ENCODE measurements at places on chromosomes 12 and 14.

- peak; percentile 48 for DNase-seq
Observed at GRCh38 chr12:116529048-116529447, 30.1 kb upstream of the MAP1LC3B2 start.

DNA sequence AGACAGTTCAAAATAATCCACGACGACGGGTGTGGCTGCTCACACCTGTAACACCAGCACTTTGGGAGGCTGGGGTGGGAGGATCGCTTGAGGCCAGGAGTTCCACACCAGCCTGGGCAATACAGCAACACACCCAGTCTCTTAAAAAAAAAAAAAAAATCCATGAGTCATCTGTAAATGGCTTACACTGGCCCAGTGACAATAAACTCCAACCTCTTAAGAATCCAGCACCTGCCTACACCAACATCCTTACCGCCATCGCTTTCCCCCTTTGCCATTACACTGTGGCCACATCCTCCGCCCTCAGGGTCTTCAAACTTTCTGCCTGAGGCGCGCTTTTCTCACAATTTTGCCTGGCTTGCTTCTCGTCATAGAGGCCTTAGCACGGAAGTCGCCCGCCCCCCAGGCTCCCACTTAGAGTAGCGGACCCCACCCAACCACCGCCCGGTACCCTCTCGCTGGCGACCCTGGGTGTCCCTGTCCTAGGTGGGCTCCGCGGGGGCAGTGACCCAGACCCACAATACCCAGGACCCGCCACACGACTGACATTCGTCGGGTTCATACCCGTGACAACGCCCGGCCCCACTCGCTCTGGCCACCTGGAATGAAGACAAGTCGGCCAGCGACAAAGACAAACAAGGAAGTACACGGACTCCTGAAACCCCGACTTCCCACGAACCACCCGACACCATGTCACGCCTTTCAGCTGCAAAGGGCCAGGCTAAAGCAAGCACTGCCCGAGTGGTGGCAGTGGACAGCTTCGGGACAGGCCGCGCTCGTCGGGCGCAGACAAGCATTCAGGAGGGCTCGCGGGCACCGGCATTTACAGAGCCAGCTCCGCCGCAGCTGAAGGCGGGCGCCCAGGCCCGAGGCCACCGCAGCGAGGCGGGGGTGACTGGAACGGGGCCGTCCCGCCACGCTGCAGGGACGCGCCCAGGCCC, 636 bp downstream of the GOLGA3 start:
- DNase-seq = peak; percentile 77

- DNase-seq = no peak
Observed at GRCh38 chr12:14924541-14924940, 13.8 kb downstream of the ERP27 start.

DNA sequence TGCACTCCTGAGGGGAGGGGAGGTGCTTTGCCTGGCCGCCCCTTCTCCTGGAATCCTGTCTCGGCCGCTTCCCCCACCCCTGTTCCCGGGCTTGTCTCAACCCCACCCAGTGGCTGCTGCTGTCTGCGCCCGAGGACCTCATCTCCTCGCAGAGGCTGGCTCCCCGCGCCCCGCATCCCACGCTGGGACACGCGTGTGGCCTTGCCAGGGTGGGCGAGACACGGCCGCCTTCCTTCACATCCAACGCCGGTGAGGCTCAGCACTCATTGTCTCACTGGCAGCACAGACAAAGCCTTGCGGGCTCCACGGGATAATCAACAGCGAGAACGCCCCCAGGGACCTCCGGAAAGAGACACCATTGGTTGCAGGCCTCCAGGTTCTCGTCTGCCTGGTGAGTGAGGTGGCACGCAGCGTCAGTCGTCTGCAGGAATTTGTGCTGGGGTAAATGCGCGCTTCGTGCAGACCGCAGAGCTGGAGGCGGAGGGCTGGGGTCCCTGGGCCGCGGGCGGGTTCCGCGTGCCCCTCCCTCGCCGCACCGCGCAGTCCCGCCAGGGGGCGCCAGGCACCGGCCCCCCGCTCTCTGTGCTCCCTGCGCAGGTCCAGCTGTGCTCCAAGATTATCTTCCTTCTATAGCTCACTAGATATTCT, 26.8 kb downstream of the CCDC177 start:
- DNase-seq = peak; percentile 52

- no peak for DNase-seq
Observed at GRCh38 chr14:32438517-32438916, 109.4 kb downstream of the AKAP6 start.

DNA sequence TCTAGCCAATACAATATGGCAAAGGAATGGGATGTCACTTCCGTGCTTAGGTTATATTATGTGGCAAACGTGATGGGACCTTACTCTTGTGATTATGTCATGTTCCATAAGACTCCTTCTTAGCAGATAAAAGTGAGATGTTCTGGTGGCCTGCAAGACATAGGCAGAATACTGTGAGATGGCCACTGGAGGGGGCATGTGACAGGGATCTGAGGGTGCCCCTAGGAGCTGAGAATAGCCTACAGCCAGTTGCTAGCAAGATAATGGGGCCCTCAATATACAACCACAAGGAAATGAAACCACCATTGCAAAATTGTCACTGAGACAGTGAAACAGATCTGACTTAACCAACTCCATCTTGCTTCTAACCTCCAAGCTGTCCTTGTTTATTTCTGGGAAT, 151.4 kb upstream of the SSTR1 start:
- DNase-seq = no peak

DNA sequence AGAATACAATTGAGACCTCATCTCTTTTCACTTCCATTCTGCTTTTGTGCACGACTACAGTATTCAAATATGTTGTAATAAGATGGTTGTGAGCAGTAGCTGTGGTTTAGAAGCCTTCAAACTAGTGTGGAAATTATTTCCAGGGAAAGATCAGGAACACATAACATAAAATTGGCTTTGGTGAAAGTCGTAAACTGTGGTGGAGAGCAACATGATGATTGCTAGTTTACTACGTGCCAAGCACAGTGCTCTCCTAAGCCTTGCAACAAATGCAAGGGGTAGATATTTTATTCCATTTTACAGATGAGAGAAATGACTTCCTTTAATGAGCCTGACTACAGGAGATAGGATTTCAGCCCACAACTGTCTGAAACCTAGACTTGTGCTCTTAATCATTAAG, 172.4 kb upstream of the LMNTD1 start:
- DNase-seq = no peak

GRCh38 chr12:54773593-54773992, 80.7 kb upstream of the MUCL1 start:
- no peak for DNase-seq

GRCh38 chr12:67352682-67353081, 83.5 kb downstream of the CAND1 start:
- DNase-seq = peak; percentile 22

- DNase-seq = no peak
Observed at GRCh38 chr14:22978981-22979671, 3.2 kb downstream of the AJUBA start.

GRCh38 chr12:12720672-12721161, 3.5 kb downstream of the CDKN1B start:
- DNase-seq = no peak

GRCh38 chr12:85642808-85643207, 193.4 kb downstream of the RASSF9 start:
- peak; percentile 63 for DNase-seq

DNA sequence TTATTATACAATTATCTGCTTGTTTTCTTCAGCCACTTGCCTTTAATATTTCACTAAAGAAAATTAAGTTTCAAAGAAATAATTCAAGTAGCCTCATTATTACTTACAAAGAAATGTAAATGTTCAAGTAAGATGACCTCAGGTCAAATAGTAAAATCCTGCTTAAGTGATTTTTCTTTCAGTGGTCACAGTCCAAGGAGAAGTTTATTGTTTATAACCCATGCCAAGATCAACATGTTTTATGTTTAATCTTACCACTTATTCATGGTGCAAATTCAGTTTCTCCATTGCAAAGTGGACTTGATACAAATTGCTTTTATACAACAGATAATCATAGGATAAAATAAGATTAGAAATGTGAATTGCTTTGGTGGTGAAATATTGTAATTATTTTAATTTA, 370.2 kb upstream of the FLRT2 start:
- no peak for DNase-seq

- DNase-seq = no peak
Observed at GRCh38 chr14:100608586-100609330, 21.5 kb upstream of the BEGAIN start.

GRCh38 chr12:113405694-113406093, 2.0 kb upstream of the SDS start:
- DNase-seq = no peak

DNA sequence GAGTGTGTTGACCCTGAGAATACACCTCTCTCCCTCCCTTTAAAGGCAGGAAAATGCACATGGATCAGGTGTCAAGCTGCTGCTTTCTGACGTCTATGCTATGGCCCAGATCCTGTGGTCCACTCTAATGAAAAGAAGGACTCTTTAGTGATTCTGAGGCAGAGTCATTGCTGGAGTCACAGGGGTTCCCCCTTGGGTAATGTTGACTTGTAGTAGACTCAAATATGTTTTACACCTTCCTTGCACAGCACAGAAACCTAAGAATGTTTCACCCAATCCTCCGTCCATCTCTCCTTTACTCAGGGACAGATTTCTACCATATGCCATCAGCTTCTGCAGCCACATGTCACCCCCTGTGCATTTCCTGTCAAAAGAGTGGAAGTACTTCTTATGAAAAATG, 525.4 kb downstream of the TMEM121 start:
- no peak for DNase-seq

DNA sequence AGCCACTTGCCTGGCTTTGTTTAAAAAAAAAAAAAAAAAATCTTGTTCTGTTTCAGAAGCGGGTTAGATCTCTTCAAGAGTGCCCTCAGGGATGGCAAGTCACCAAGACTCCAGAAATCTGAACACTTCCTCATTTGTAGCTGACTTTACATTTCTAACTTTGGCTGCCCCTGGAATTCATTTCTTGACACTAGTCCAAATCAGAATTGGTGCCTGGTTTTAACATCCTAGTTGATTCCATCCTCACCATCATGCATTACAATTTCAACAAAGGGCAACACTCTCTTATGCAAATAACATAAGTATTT, 295.5 kb downstream of the RMST start:
- no peak for DNase-seq

GRCh38 chr12:116015525-116015924, 262.0 kb downstream of the MED13L start:
- peak; percentile 44 for DNase-seq

DNA sequence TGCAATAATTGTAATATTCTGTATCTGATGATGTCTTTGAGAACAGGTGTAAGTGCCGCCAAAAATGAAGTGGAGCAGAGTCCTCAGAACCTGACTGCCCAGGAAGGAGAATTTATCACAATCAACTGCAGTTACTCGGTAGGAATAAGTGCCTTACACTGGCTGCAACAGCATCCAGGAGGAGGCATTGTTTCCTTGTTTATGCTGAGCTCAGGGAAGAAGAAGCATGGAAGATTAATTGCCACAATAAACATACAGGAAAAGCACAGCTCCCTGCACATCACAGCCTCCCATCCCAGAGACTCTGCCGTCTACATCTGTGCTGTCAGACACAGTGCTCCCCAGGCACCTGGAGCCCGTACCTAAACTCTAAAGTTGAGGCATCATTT, 268.7 kb downstream of the DAD1 start:
- DNase-seq = no peak

DNA sequence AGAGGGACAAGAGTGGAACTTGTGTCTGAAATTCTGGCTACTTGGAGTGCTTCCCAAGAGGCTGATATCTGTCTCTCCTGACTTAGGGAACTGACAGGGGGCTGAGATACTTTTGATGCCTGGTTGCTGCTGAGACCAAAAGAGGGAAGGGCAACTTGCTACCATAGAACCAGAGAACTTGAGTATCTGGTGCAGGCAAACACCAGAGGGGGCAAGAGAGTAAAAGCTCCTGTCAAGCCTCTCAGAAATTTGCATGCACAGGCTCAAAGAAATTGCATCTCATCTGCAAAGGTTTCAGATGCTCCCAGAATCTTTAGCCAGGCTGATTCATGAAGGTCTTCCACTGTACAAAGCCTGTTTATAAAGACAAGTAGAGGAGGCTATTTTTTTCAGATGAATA, 391.3 kb upstream of the FOXG1 start:
- peak; percentile 28 for DNase-seq
